ENCODE measurements at places on chromosomes 6 and 20.

GRCh38 chr6:151998784-151999183 lies 191.3 kb downstream of the ESR1 start:
- no peak for DNase-seq

GRCh38 chr6:152293404-152293803 lies 343.8 kb downstream of the SYNE1 start:
- no peak for DNase-seq

- no peak for DNase-seq
Measured at GRCh38 chr20:63049561-63050221, 42.9 kb upstream of the BHLHE23 start.

- no peak for DNase-seq
Measured at GRCh38 chr6:42610416-42610815, 46.6 kb downstream of the UBR2 start.

DNA sequence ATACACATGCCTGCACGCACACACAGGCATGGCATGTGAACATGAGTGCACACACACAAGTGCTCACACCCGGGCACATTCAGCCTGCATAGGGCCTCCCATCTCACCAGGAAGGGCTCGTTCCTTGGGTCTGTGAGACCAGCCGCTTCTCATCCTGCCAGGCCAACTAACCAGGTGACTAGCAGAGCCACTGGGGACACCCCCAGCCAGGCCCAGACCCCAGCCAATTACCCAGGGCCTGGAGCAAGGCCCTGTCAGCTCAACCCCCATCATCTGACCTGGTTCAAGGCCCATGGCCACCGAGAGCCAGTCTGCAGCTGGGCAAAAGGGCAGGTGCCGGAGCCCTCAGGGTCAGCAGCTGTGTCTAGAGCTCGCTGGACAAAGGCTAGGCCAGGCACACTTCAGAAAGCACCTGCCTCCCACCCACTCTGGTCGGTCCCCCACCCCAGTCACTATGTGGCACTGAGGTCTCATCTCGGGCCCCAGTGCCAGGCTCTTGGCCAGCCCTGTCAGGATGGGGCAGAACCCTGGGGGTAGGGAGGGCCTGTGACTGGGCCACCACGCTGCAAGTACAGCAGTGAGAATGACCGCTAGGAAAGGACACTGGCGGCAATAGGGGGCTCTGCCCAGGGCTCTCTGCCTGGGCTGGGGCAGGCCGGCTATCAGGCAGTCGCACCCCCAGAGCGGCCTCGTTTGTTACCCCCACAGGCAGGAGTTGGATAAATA lies 26.8 kb upstream of the MRGBP start:
- DNase-seq = no peak

DNA sequence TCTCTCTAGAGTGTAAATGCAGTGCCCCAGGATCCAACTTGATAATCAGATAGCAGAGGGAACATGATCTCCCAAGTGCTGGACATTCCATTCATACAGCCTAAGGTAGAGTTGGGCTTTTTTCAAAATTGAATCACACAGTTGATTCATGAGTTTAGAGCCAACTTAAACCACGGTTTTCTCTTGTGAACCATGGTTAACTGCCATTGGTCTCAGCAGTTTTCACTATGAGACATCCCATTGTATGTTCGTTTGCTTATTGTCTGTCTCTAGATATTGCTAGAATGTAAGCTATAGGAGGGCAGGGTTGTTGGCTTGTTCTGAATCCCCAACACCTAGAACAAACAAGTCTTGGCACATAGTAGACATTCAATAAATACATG lies 37.2 kb upstream of the TAF8 start:
- DNase-seq = no peak

DNA sequence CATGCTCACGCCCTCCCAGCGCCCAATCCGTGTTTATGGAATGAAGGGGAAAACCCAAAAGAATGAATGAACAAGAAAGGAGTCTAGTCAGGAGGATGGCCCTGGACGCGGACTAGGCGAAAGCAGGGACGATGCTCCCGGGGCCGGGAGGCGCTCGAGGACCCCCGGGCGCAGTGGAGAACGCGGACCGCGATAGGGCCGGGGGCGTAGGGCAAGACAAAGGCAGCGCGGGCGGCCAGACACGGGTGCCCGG lies 758 bp downstream of the GCLC start:
- DNase-seq = peak; percentile 46

GRCh38 chr6:102902471-102902870 lies 1509.0 kb downstream of the GRIK2 start:
- no peak for DNase-seq

DNA sequence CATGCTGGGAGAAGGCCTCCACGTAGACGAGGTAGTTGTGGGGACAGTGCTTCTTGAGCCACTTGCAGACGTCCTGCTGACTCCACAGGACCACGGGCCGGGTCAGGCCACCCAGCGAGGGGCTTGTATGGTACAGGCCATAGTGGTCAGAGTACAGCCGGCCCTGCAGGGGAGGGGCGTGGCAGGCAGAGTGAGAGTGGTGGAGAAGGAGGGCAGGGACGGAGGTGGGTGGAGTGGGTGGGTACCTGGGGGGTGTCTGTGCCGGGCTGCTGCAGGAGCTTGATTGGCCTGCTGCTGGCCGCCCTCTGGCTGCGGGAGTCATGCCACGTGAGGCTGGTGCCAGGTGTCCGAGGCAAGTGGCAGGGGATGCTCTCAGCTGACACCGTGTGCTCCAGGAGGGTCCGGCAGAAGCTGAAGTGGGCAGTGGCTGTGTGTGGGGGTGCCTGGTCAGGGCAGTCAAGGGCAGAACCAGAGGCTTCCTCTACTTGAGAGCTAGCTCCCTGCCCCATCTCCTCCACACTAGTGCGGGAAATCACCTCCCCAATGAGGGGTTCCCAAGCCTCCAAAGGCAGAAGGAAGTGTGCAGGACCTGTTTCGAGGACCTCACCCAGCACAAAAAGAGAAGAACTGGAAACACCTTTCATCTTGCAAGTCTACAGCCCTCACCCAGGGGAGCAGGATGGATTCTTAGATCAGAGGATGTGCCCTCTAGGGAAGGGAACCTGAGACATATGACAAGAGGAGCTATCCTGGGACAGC lies 2.3 kb downstream of the SAMD10 start:
- DNase-seq = no peak

GRCh38 chr6:150448221-150448620 lies 79.4 kb downstream of the IYD start:
- no peak for DNase-seq

DNA sequence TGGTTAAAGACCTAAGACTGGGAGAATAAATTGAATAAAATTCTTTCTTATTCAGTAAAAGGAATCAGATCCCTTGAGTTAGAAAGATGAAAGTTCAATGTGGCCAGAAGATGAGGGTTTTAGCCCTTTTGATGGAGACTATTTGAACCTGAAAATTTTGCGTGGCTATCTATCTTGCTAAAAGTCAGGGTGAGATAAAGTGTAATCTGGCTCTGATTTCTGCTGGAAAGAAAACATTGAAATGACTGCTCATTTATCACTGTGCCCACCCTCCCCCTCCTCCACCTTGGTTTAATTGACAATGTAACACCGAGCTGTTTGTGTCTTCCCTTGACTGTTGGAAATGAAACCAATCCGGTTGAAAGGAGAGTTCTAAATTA lies 32.9 kb upstream of the TCF21 start:
- DNase-seq = no peak

DNA sequence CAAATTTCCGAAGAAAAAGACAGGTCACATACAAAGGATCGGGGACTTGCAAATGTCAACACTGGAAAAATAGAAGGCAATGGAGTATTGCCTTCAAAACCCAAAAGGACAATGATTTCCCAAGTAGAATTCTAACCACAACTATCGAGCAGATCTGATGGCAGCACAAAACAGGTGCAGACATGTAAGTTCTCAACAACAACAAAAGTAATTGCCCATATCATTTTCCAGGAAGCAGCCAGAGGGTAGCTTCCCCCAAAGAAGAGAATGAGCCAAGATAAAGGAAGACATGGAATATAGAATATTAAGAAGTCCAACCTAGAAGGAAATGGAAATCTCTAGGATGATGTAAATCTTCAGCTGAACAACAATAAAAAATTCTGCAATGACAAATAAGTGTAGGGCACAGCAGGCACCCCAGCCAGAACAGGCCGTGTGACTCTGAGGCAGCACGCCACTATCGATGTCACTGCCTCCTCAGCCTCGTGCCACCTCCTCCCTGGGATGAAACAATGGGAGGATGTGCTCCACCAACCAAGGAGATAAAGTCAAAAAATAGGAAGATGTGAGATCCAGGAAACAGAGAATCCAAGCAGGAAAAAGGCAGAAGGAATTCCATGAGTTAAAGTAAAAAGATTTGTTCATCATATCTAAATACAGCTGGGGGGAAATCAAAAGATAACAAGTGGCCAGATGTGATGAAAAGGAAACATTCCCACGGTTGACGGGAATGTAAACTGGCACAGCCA lies 34.1 kb downstream of the SERPINB1 start:
- DNase-seq = no peak

GRCh38 chr6:158707120-158707820 lies 57.4 kb downstream of the SYTL3 start:
- peak; percentile 56 for DNase-seq

GRCh38 chr6:83873869-83874268 lies 14.4 kb downstream of the CYB5R4 start:
- DNase-seq = no peak

DNA sequence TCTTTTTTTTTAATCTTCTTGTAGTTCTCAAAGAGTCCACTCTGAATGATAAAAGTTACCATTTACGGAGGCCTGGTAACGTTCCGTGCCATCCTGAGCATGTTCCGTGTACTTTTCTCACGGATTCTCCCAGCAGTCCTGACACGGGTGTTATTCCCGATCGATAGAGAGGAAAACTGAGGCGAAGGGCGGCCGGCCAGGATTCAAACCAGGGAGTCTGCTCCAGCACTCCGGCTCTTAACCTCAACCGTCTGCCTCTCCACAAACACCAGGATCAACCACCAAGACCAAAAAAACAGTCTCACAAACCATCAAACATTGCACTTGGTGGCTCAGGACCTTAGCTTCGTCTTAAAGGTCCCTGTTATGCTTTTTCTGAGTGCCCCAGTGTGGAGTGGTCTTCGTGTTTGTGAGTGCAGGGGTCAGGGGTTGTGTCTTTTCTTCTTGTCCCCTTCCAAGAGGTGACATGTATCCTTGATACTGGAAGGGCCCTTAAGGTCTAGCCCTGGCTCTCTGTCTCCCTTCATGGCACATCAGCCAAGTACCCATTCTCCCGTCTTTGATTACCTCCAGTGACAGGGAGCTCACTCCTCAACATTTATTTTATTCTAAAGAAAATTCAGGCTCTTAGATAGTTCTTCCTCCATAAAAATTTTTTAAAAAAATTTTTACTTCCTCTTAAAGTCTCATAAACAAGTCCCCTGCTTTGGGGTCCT lies 35.1 kb downstream of the SRC start:
- no peak for DNase-seq

DNA sequence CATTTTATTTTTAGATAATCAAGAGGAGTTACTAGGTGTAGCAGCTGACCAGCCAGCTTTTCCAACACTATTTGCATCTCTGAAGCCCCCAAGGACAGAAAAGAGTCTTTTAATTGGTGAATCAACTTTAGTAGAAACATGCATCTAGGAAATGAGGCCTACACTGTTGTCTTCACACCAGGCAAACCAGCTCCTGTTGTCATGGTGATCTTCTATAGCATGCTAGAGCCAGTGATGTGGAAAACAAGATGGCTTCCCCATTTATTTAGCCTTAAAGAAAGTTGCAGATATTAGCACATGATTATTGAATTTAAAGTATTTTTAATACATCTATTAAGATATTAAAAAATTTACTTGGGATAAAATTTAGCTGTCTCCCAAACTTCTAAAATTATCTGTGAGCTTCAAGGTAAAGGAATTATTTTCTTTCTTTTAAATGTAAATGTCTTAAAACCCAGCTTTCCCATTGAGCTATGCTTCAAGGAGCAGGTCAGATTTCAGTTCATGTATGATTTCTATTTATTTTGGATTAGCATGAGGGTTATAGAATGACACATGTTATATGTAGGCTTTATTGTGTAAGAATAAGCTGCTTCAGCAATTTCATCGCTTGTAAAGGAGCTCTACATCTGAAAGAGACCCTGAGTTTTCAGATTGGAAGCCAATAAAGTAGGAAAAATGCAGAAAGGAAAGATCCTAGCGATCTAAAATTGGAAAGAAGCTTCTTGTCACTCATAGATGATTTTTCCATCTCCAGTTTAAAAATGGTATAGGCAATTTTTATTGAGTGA lies 564.9 kb upstream of the CITED2 start:
- DNase-seq = no peak

- DNase-seq = no peak
Measured at GRCh38 chr6:44672841-44673240, 285.3 kb downstream of the CDC5L start.

- no peak for DNase-seq
Measured at GRCh38 chr6:6331393-6331792, 10.9 kb upstream of the F13A1 start.

DNA sequence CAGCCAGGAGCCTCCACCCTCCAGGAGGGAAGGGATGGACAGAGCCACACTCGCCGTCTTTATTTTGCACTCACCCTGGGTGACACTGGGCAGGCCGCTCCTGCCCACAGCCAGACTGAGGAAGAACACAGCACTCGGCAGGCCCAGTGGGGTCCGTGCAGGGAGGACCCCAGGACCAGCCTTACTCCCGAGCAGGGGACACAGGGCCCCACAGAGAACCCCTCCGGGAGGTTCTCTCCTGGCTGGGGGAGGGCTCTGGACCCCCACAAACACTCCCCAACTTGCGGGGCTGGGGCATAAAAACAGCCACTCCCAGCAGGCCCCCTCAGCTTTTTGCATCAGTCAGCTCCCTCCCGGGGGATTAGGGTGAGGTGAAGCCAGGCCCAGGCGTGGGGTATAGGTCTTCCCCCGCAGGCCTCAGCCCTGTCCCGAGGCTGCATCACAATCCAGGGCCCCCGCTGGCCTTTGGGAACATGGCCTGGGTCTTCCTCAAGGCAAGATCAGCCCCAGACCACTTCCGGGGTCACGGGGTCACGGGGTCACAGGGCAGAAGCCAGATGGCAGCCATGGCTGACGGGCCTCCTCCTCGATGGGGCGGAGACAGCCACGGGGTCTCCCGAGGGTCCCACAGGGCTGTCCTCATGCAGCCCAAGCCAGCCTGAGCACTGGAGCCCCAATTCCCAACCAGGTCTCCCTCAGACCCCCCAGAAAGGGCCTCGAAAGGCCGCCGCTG lies 3.2 kb downstream of the TNFRSF6B start:
- no peak for DNase-seq

DNA sequence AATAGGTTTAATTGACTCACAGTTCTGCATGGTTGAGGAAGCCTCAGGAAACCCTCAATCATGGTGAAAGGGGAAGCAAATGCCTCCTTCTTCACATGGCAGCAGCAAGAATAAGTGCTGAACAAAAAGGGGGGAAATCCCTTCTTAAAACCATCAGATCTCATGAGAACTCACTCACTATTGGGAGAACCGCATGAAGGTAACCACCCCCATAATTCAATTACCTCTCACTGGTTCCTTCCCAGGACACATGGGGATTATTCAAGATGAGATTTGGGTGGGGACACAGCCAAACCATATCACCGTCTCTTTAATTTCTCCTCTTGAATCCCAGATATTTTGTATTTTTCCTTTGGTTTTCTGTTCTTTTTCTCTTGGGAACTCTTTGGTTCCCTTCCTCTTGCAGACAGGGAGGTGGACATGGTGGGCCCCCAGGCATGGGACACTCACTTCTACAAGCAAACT lies 223.6 kb downstream of the TBXT start:
- DNase-seq = no peak

- no peak for DNase-seq
Measured at GRCh38 chr6:34001706-34002621, 143.9 kb downstream of the GRM4 start.

- no peak for DNase-seq
Measured at GRCh38 chr6:90894285-90895130, 307.6 kb upstream of the MAP3K7 start.
